ENCODE measurements at places on chromosomes 7 and 10. TPM values are rescaled to one million over a fixed set of nuclear protein-coding genes. Genes with fewer than 3 reads are reported as not detected.

- peak; percentile 86 for DNase-seq
- peaks cover 11% of the 10 kb centered on the region for H3K4me1 ChIP-seq
- peak overlapping the region; percentile 74 for H3K27ac ChIP-seq
- H3K4me3 ChIP-seq = no peak overlapping the region
- no peaks in the 10 kb centered on the region for H3K36me3 ChIP-seq
Observed at GRCh38 chr7:140506788-140507464, 27.6 kb upstream of the MKRN1 start.

DNA sequence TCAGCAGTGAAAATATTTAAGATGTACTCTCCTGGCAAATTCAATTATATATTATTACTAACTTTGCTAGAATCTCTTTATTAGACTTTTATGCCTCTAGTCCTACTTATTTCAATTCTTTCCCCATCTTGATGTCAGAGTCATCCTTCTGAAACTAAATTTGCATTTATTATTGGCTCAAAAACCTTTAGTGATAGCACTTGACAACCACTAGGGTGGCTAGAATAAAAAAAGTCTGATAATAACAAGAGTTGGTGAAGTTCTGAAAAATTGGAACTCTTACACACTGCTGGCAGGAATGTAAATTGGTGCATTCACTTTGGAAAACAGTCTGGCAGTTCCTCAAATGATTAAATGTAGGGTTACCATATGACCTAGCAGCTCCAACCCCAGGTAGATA is 73.8 kb downstream of the LSMEM1 start:
- no peaks in the 10 kb centered on the region for H3K27me3 ChIP-seq
- H3K36me3 ChIP-seq = no peaks in the 10 kb centered on the region
- H3K4me1 ChIP-seq = no peaks in the 10 kb centered on the region
- DNase-seq = no peak

GRCh38 chr10:6786579-6787031 is 206.5 kb upstream of the PRKCQ start:
- DNase-seq = no peak
- H3K4me1 ChIP-seq = no peaks in the 10 kb centered on the region
- H3K27ac ChIP-seq = no peak overlapping the region
- no peaks in the 10 kb centered on the region for H3K36me3 ChIP-seq
- no peaks in the 10 kb centered on the region for H3K27me3 ChIP-seq

DNA sequence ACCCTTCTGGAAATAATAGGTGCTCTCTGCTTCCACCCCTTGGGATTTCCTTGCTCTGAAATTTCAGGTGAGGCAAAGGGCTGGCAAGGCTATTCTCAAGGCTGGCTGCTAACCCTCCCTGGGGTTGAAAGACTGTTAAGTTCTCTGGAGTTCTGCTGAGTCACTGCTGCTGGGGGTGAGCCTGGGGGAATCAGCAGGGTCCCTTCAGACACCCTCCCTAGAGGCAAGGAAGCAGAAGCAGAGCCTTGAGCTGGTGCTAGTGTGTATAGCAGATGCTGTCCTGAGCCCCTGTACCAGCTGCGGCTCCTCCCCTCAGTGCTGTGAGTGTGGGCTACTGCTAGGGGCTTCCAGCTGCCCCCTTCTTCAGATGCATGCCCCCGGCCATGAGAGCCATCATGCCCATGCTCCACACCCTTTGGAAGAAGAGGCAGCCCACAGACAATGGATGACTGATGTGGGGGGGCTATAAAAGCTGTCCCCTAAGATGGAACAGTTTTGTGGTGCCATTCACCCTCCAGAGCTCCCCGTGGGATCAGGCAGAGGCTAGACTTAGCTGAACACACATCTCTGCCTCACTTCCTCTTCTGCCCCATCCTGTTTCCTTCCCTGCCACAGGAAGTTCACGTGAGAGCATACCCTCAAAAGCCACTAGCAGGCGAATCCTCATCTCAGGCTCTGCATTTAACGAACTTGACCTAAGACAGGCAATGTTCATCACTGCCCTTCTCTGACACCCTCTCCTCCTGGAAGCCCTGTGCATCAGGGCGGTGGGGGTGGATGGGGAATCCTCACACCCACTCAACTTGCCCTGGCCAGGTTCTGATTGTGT is 91.8 kb downstream of the SH3PXD2A start:
- no peaks in the 10 kb centered on the region for H3K27me3 ChIP-seq
- peak overlapping the region; percentile 98 for H3K27ac ChIP-seq
- H3K4me1 ChIP-seq = peaks cover 69% of the 10 kb centered on the region
- DNase-seq = no peak

Gene LRRC4
- 0.91 TPM for total RNA-seq
